NCI-H1048 (cell line): ENCODE measurements at places on chromosomes 2 and 18.

DNA sequence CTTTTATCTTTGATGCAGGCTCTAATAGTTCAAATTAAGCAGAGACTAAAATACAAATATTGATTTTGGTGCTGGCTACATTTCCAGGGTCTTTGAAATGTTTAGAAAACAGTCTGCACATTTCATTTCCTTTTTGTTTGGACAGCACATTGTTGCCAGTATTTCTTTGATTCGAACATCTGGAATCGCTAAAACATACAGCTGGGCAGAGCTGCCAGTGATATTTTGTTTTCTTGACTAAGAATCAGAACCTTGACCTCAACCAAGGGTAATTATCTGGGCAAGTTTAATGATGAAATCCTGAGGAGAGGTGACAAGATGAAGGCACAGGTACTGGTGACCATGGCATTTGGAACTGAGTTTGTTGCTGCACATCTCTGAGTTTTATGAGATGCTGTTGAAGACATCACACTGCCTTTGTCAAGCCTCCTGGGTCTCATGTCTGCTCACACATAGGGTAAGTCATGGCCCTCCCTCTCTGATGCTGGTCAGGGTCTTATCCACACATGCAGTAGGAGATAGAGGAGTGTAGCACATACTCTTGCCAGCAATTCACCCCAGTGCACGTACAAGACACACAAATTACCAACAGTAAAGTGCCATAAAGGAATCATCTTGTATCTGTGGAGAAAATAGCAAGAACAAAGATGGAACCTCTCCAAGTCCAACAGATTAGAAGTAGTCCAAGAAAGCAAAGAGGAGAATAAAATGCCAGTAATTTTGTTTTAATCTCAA is 391.9 kb downstream of the RND3 start:
- DNase-seq: no peak

DNA sequence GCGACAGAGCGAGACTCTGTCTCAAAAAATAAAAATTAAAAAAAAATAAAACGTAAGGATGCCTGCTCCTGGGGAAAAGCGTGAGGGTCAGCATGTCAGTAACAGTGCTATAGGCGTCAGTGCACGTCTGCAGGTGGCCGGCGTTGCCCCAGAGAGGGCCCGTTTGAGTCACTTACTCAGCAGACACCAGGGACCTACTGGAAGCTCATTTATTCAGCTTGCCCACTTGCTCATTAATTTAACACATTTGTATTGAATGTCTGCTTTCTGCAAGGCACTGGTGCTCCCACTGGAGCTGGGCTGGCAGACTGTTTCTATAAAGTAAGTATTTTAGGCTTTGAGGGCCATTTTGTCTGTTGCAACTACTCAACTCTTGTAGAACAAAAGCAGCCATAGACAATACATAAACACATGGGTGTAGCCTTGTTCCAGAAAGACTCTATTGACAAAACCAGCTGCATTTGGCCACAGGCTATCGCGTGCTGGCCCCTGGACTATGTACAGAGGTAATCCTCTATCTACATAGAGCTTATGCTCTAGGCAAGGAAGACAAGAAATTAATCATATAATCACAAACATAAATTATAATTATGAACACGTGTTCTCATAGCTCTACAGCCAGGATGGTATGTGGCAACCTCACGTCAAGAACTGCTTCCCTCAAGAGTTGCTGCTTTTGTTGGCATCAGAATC is 73.2 kb downstream of the KLHL29 start:
- peak; percentile 26 for DNase-seq

- DNase-seq: no peak
These were observed 35.1 kb downstream of the ZNF236 start for GRCh38 chr18:76857476-76857875.

- DNase-seq: no peak
These were observed 260.6 kb upstream of the SKOR2 start for GRCh38 chr18:47512056-47512455.

DNA sequence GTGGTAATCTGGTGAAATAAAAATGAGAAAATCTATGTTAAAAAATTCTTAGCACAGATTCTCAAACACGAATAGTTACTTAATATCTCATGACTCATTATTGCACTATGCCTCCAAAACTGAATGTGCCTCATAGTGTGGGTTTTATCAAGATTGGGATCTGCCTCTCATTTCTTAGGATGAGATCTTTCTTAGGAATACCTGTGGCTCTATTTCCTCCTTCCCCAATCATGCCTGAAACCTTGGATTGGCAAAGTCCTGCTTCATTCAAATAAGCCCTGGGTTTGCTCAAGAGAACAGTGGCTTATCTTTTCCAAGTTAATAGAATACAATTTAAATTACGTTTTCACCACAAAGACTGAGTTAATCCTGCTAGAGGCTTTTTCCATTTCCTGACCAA is 100.3 kb downstream of the DPP10 start:
- no peak for DNase-seq

DNA sequence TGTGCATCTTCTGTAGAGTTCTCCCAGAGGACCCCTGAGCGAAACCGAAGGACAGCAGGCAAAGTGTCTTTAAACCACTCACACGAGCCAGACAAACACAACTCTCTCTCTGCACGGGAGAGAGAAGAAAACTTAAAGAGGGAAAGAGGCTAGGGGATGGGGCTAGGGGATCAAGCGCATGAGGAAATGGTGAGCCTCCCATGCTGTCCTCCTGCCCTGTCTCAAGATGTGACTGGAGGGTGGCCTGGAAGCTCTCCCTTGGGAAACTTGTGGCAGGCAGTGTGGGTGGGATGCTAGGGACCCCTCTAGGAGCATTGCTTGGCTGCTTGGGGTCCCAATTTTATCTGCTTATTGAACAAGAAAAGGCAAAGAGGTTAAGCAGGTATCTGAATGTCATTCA is 44.5 kb downstream of the CYP26B1 start:
- no peak for DNase-seq

GRCh38 chr2:44163777-44164176 is 4.9 kb upstream of the PPM1B start:
- DNase-seq: no peak
